ENCODE measurements at places on chromosomes 16 and 17.

- no peak for DNase-seq
Observed at GRCh38 chr17:37207103-37207502, 168.7 kb upstream of the C17orf78 start.

- peak; percentile 48 for DNase-seq
Observed at GRCh38 chr17:43790311-43790940, 10.2 kb downstream of the CFAP97D1 start.

- peak; percentile 56 for DNase-seq
Observed at GRCh38 chr16:54342966-54343365, 56.4 kb upstream of the IRX3 start.

- DNase-seq = no peak
Observed at GRCh38 chr17:36144981-36145729, 31.3 kb downstream of the TBC1D3B start.

DNA sequence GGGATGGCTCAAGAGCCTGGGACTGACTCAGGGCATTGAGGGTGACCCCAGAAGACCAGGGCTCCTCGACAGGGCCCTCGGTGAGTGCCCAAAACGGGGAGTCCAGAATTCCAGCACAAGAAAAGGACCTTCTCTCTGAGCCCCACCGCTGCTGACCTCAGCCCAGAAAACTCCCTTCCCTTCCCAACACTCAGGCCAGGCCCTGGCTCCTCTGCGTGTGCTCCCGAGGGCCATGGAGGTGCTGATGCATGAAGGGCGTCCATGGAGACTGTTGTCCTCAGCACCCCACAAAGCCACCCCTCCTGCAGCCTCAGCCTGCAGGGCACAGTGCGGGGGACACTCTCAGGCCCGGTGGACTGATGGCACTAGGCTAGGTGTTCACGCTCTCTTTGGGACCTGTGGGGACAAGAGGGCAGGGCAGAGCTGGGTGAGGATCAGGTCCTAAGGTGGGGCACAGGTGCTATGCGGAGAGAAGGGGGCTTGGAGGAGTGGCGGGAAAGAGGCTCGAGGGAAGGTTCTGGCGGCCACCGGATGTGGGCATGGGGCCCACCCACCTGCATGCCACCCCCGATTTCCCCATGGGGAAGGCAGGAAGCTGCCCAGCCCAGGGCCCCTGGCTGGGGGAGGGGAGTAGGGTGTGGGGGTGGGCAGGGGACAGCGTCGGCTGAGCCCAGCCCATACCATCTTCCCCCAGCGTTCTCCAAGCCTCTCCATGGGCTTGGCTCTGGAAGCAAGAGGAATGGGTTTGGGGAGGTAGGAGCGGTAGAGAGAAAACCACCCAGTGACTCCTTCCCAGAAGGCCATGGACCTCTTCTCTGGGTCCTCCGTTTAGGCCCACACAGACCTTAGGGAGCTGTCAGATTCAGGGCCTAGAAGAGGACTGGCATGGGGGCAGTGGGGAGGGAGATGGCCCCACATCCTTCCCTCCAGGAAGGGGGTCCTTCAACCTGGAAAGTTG lies 4.5 kb upstream of the TSPOAP1 start:
- DNase-seq = no peak

DNA sequence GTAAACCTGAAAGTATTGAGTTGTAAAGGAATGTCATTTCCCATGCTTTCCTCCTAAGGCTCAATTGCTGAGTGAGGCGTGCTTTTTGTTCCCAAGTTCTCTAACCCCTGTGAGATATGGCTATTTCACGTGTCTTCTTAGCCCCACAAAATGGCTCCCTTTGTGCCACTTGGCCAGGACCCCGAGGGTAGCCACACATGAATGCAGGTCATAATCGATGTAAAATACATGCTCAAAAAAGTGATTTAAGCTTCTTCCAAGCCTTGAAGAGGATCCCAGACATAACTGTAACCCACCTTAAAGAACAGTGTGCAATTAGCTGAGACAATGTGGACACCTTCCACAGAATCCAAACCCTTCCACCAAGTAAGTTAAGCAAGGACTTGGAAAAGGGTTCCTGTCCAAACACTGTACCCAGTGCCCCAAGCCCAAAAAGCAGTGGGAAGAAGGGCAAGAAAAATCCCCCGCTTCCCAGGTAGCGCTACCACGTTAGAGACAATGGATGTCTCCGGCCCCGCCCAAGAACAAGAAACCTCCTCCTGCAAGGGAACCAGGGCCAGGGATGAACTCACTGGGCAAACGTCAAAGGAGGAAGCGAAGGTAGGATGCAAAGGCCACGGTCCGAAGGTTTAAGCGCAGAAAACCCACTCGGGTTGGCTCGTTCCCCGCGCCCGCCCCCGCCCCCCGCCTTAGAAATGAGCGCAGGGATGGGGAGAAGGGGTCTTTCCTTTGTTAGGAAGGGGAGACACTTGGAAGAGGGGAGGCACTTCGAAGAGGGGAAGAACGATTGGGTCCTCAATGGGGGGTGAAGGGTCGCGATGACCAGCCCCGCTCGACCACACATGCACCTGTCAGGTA lies 1.2 kb downstream of the JPT1 start:
- DNase-seq = peak; percentile 38

DNA sequence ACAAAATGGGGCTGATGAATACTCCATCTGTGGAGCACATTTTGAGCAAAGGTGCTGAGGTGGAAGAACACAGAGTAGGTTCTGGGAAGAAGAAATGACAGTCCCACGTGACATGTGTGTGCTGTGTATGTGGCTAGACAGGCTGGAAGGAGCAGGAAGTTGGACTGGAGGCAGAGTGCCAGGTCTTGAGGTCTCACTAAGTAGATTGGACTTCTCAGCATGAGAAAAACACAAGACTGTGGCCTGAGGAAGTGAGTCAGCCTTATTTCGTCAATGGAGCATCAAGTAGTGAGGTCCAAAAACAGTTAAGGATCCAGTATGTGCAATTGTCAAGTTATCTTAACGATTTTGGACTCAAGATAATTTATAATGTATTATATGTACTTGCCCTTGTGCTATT lies 736.5 kb downstream of the KCNJ2 start:
- peak; percentile 87 for DNase-seq

GRCh38 chr17:66348584-66349165 lies 46.3 kb downstream of the PRKCA start:
- DNase-seq = peak; percentile 80

GRCh38 chr17:39800540-39800939 lies 62.8 kb downstream of the GRB7 start:
- no peak for DNase-seq

DNA sequence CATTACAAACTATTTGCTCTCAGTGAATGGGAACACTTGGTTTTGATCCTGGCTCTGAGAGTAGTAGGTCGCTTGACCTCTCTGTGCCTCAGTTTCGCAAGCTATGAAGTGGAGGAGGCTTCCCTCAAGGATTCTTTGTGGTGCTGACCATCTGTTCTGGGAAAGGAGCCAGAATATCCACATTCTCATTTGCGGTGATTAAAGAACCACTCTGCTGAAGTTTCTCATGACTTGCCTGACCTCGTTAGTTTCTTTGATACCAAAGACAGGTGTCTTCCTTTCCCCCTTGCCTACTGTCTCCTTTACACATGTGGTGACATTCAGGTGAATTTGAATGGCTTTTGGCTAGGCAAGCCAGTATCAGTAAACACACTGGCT lies 116.0 kb downstream of the SNX29 start:
- peak; percentile 20 for DNase-seq

GRCh38 chr16:85554889-85555718 lies 58.0 kb upstream of the GSE1 start:
- peak; percentile 29 for DNase-seq

DNA sequence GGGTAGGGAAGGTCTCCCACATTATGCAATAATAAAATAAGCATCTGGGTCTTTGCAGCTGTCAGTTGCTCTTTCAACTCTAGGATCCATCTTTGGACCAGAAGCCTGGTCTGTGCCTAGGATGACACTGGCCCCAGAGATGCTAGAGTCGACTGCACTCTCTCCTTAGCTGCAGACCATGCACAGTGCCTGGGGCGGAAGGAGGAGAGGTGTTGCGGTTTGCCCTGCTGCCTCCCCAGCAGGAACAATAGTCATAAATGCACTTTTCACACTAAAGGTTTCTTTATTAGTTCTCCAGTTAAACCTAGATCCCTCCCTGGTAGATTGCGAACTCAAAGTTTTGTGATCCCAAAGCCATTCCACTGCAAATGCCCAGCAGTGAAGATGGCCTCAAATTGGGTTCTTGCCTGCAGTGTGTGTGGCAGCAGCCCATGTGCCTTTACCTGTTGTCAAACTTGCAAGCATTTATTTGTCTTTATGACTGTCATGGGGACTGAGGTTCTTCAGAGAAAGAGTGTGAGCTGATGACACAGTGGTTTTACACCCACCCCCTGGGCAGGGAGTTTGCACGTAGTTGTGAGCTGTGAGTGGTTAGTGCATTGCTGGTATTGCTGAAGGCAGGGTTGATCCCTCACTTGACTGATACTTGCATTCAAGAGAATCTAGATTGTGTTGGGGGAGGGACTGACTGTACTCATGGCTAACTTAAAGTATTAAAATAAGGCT lies 10.3 kb downstream of the ATXN1L start:
- no peak for DNase-seq

DNA sequence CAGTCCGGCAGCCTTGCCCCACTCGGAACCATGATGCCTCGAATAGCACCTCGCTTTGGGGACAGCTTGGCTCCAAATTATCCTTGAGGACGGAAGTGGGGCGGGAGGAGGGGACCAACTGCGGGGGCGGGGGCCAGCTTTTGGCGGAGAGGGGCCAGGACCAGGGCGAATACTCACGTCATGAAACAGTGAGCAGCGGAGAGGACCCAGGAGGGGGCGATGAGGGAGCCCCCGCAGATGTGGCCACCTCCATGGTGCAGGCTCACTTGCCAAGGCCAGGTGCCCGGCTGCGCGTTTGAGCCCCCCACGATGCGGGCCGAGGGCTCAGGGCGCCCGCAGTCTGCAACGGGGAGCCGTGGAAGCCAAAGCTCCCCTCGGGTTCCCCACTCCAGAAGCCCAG lies 970 bp downstream of the PRSS36 start:
- no peak for DNase-seq

DNA sequence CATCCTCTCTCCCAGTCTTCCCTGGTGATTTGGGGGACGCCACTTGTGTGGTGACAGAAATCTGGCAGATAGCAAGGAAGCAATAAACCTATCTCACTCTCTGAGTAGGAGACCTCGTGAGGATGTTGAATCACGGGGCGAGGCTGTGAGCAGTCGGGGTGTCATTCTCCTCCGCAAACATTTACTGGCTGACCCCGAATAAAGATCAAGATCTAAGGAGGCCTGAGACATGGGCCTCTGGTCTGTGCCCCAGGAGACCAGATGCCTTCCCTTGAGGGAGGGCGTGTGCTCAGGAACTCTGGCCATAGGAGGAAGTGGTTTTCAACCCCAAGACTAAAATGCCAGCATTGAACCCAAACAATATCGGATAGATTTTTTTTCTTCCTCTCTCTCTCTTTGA lies 53.1 kb downstream of the FOXL1 start:
- DNase-seq = peak; percentile 82

- DNase-seq = no peak
Observed at GRCh38 chr17:77341069-77341541, 200.3 kb downstream of the SEC14L1 start.

GRCh38 chr17:77193653-77194052 lies 52.9 kb downstream of the SEC14L1 start:
- DNase-seq = no peak

- DNase-seq = no peak
Observed at GRCh38 chr17:31390426-31390747, 1.1 kb upstream of the RAB11FIP4 start.

GRCh38 chr17:79728169-79728907 lies 2.4 kb upstream of the ENPP7 start:
- DNase-seq = peak; percentile 81

- no peak for DNase-seq
Observed at GRCh38 chr17:8468127-8468526, 32.4 kb downstream of the NDEL1 start.

DNA sequence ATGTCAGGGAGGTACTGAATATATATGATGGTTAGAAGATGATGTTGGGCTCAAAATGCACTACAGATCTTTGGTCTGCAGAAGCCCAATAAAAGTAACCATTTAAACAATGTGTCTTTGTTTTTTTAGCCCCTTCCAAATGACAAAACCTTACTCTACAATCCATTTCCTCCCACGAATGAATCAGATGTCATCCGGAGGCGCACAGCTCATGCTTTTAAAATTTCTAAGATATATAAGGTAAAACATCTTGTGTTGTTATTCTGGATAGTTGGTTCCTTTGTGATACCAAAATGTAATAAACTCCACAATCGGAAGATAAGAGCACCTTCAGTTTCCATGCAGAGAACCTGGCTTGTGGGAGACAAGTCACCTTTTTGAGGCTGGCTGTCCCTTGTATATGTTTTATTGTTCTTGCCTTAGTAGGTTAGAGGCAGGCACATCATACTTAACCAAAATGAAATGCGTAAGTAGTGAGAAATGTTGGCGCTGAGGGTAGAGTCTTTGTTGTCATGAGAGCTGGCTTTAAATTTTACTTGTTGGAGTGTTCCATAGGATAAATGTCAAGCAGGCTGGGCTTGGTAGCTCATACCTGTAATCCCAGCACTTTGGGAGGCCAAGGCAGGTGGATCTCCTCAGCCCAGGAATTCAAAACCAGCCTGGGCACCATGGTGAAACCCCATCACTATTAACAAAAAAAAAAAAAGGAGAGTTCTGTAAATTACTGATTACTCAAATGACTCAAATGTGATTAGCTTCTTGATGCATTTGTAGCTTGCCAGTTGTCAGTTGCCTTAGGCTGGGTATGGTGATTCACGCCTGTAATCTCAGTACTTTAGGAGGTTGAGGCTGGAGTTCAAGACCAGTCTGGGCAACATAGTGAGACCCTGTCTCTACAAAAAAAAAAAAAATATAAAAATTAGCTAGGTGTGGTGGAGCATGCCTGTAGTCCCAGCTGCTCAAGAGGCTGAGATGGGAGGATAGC lies 19.7 kb upstream of the SNTB2 start:
- peak; percentile 59 for DNase-seq

- DNase-seq = no peak
Observed at GRCh38 chr17:67246403-67246652, 1.3 kb upstream of the HELZ start.

GRCh38 chr17:60098578-60098977 lies 19.9 kb upstream of the HEATR6 start:
- DNase-seq = no peak

GRCh38 chr16:71205482-71206131 lies 24.9 kb downstream of the HYDIN start:
- no peak for DNase-seq

- DNase-seq = no peak
Observed at GRCh38 chr17:83080858-83081683, 1.7 kb downstream of the METRNL start.

GRCh38 chr16:16019488-16019887 lies 70.1 kb downstream of the ABCC1 start:
- peak; percentile 62 for DNase-seq

DNA sequence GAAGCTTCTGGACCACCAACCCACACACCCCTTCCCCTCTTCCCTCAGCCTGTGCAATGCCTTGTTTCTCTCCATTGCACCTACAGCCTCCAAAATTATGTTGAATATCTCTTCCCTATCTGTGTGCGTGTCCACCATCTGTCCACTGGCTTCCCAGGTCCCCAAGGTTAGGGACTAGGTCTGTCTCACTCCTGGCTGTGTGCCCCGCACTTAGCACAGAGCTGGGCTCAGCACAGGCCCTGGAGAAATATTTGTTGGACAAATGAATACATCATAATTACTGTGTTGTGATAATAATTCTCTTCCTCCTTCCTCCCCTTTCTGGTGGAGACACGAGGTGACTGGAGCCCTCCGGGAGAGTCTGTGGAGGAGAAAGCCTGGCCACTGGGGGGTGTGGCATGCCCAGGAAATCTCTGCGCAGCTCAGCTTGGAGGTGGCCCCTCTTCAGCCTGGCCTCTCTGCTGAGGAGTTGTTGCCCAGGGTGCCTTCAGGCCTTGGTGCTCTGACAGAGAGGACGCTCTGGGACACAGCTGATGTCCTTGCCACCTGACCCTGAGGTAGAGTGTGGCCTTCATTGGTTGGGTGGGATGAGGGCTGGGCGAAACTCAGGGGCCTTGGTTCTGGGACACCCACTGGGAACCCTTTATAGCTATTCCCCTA lies 3.3 kb upstream of the BRD7 start:
- DNase-seq = no peak

Measured in bronchial epithelial cell (primary cell).